ENCODE measurements at places on chromosomes 5 and 9.

- peak; percentile 48 for DNase-seq
Observed at GRCh38 chr9:28365728-28366127, 792.4 kb upstream of the C9orf72 start.

DNA sequence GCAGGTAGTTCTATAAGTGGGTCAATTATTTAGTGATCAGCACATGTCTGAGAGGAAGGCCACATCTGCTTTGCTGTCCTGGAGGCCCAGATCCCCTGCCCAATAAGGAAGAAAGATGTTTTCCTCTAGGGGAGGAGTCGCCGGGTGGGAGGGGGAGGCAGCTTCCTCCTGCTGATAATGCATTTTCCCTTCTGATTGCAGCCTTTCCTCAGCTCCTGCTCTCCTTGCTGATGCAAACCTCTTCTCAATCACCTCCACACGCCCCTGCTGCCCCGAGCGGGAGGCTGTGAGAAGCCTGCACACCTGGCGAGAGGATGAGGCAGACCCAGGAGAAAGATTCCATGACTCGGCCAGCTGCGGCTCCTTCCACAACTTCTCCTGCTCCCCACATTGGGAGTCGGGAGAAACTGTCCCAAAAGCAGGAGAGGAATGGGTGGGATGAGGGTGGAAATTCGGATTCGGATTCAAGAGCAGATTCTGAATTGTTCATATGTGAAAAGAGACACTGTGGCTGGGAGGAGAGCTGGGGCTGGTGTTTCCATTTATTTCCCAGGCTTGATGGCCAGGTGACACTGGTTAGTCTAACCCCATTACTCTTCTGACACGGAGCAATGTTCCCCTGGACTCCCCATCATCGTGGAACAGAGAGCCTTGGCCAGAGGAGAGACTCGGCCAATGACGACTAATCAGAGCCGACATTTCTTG, 6.8 kb upstream of the NTNG2 start:
- no peak for DNase-seq

- DNase-seq = no peak
Observed at GRCh38 chr5:91361790-91362189, 21.3 kb downstream of the ARRDC3 start.

DNA sequence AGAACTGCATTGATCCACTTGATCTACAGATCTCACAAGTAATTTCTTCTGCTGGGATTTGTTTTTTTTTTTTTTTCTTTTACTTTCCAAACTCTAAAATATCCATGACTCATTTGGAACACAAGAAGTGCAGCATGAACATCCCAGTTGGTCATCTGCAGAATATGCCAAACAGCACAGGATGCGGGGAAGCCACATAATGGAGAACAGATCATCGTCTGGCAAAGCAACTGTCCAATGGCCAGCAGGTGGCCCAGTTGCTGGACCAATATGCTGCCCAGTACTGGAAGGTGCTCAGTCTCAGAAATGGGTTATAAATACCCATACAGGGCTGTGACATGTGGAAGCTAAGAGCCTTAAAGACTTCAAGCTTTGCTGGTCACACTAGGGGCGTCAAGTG, 221.3 kb upstream of the TAS2R1 start:
- peak; percentile 23 for DNase-seq

GRCh38 chr5:82365026-82365425, 86.9 kb upstream of the RPS23 start:
- no peak for DNase-seq

GRCh38 chr9:34106110-34106509, 20.4 kb downstream of the DCAF12 start:
- no peak for DNase-seq

DNA sequence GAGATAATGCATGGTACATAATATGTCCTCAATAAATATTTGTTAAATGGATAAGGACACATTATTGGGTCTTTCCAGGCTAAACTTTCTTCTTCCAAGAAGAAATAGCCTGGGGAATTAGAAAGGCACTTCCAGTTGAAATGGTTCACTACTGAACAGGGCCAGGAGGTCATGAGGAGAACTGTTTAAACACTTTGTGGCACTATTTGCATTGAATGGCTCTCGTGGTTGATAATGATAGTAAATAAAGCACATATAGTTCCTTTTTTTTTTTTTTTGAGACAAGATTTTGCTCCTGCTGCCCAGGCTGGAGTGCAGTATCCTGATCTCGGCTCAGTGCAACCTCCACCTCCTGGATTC, 19.9 kb upstream of the CAST start:
- DNase-seq = no peak

DNA sequence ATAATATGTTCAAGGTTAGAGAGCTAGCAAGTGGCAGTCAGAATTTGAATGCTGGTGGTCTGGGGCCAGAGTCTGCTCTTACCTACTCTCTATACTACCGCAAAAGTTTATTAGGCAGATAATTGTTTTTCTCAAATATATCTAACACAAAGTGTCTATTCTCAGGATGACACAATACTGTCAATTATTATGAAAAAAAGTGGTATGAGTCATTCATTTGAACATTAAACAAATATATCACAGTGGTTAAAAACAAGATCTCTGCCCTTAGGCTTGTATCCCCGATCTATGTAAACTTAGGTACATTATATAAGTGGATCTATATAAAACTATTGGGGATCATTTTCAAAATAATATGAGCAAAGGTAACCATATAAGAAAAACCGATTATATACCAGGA, 354.9 kb downstream of the CETN3 start:
- DNase-seq = peak; percentile 15

- DNase-seq = no peak
Observed at GRCh38 chr5:179230061-179230461, 115.2 kb downstream of the ADAMTS2 start.

DNA sequence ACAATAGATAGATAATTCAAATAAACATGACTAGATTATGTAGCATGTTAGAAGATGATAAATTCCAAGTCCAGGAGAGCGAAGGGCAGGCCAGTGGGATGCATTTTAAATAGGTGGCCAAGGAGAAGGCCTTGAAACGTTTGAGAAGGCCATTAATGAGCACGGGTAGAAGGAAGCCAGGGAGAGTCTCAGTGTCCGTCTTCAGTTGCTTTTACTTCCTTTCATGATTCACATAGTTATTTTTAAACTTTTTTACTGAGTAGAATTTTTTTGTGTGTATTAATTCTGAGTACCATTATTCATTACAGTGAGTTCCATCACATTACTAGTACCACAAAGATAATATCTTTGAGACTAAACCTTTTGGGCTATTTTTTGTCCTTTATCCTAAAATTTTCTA, 259.2 kb downstream of the ARRDC3 start:
- no peak for DNase-seq

DNA sequence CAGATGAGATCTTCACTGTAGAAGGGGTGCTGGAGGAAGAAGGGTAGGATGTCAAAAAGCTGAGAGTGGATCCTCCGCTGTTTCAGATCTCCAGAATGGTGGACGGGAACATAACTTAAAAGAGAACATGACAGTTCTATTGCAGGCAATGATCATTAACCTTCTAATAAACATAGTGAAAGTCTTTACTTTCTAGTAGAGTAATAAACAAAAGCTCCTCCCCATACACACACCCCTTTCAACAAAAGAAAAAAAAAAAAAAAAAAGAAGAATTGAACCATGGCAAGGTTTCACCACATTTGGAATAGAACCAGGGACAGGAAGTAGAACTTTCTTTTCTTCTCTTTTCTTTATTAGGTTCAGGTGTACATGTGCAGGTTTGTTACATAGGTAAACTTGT, 768.1 kb upstream of the RIOK2 start:
- DNase-seq = no peak

DNA sequence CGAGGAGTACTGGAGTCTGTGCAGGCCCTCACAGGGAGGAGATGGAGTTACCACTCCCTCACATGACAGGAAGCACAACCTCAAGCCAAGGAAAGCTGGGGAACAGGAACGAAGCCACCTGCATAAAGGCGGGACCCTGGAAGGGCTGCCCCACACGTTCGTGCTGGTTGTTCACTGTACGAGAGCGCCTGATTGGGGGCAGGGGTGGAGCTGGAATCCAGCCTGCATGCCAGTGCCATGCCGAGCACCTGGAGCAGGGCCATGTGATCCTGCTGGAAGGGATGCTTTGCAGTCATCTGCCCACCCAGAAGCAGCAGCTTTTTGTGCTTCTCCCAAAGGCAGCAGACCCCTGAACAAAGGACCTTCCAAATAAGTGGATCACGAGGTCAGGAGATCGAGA, 11.4 kb downstream of the GRM6 start:
- no peak for DNase-seq

- no peak for DNase-seq
Observed at GRCh38 chr5:118354797-118355196, 633.5 kb downstream of the DTWD2 start.

DNA sequence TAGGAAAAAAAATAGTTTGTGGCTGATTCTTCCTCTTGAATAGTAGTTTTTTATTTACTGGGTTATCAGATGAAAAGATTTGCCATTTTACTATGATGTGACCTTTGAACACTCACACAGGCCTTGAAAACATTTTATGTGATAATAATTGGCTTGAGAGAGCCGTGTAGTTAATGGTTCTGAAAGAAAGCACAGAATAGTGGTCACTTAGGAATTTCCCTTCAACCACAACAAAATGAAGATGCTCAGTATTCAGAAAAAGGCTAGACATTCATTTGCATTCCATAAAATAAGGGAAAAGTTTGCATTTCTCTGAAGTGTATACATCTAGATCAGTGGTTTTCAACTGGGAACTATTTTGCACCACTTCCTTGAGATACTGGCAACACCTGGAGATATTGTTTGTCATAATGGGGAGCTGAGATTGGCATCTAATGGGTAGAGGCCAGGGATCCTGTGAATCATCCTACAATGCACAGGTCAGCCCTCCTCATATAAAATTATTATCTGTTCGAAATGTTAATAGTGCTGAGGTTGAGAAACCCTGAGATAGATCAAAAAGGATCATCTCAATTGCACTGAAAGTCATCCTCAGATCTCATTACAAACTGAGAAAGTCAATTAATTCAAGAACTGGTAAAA, 446.4 kb upstream of the CCNG1 start:
- DNase-seq = no peak

DNA sequence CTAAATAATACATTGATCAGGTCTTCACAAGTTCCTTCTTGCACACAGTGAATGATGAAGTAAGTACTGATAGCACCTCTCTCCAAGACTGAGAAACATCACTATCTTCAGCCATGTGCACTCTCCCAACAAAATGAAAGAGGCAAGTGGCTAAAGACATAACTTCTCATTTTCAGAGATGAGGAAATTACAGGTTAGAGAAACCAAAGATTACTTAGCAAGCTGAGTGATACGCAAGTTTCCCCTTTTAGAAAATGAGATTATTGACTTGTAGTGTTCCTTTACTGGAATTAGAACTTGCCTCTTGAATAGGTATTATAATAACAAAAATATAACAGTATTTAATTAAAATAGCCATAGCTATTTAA, 21.6 kb downstream of the CEMIP2 start:
- no peak for DNase-seq

DNA sequence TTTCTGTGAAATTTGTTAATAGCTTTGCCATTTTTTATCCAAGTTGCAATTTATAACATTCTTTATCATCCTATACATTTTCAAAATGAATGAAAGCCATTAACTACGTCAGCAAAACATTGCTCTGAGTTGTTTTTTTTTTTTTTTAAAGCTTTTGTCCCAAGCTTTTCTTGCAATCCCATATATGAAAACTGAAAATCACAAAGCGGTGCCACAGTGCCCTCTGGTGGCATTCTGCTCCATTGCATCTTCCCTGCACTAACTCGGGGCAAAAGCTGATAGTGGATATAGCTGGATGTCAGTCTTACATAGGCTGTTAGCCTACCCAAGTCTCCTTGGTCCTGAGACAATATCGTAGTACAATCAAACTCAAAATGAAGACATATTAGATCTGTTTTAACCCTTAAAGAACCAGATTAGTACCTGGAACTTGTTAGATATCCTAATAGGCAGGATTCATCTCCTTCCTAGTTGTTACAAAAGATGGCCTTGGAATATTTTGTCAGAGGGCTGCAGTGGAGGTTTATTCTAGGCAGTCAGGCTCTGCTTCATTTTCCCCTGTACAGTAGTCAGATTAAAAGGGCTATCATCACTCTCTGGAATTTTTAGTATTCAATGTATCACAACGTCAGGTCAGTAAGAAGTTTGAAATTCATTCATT, 669.9 kb downstream of the PTPRD start:
- peak; percentile 51 for DNase-seq

DNA sequence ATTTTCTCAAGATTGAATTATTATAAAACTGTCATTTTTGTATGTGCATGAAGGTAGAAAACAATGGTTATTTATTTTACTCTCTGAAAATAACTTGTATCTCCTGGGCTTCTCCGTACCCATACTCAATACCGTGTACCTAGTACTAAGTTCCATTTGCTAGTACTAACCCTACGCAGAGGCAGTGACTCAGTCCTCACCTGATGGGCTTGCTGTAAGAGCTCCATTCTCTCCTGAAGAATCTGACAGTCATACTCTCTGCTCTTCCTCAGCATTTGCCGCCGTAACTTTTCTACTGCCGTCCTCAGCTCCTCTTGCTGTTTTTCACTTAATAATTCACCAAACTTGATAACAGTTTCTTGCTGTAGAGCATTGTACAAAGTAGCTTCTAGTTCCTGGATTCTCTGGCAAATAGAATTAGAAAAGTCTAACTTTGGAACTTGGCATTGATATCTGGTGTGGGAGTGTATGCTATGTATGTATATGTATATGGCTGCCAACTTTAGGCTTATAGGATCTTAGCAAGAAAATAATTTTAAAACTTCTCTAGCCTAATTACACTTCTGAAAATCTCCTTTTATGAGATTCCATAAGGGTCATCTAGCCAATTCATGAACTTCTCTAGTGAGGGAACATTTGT, 108.0 kb upstream of the DPYSL3 start:
- no peak for DNase-seq

DNA sequence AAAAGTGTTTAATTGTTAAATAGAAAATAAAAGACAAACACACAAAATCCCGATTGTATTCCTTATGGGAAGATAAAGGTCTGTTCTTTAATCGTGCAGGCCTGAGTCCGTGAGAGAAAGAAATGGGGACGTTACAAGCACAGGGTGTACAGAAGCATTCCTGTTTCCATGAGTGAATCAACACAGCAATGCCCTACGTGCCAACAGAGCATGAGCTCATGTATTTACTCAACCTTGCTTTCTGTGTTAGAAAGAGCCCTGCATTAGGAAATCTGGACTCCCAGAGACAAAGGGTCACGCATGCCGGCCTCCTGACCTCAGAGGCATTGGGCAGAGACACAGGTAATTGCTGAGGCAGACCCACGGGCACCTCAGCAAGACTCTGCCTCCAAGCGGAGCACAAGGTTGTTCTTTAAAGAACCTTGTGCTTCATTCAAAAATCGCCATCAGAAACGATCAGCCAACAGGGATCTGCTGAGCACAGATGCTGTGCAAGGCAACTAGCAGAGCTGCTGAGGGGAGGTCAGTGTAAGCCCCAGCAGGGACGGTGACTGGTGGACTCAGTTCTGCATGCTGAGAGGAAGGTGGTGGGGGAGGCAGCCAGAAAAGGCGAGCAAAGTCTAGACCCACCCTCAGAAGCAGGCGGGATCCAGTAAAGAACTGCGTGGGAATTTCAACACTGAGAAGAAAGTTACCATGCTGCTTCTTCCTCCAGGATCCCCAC, 101.0 kb downstream of the TLE1 start:
- DNase-seq = no peak

DNA sequence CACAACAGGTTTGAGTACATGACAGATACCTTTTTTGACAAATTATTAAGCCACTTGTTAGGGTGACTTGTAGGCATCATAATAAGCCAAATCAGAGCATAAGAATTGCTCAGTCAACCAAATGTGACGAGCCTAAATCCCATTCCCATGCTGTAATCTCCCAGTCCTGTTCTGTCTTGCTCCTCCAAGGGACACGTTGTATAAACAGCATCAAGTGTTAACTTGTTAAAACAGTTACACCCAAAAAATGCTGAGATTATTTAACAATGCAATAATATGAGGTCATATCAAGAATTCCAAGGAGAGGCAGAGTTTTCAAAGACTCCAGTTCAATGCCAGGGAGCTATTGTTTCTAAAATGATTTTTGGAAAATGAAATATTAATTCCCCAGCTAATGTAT, 76.2 kb downstream of the SH3TC2 start:
- peak; percentile 99 for DNase-seq
